ENCODE measurements at places on chromosomes 13 and 19.

- DNase-seq, result peak; percentile 85
These were observed 2.3 kb downstream of the PEG3 start for GRCh38 chr19:56838024-56838908.

DNA sequence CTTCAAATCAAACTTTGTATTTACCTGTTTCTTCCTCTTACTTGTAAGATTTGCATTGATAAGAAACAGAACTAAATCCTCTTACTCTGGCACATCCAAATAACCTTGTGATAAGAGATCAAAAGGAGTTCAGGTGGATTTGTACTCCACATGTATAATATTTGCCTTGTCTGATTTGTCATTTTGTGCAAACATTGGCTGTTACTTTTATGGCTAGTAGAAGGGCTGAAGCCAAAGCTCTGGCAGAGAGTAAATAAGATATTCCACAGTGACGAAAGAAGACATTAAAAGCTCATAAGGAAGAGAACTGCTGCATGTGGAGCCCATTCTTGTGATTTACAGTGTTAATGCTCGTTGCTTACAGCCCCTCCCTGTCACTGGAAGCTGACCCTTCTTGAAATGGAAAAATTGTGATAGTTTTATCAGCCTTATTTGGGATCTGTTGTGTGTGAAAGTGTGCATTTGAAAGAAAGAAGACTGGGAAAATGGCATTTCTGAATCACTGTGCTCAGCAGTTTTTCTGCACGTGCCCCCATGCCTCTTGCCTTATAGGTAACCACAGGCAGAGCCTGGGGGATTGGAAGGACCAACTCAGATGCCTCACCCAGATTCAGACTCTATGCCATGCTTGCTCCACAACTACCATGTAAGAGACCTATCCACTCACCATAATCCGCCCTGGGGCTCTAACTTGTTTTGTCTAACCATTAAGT is 68.2 kb downstream of the OXGR1 start:
- DNase-seq, result no peak

DNA sequence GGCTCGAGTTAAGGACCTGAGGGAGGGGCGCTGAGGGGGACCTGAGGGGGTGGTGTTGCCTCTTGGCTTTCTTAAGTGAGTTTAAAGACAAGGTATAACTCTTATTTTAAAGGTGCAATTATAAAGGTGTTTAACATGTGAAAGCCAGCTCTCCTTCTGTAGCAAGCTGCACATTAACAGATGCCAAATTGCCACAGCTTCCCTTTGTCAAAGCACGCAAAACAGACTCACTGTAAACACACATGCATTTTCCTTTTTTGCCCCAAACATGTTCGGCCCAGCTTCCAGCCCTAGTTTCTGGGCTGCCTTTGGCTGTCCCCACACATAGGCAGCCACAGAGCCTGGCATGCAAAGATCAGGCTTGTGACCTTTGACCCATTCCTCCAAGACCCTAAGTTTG is 111.9 kb downstream of the SLC7A1 start:
- no peak for DNase-seq

- DNase-seq, result peak; percentile 68
These were observed 3.0 kb upstream of the AKAP8L start for GRCh38 chr19:15421721-15422260.

DNA sequence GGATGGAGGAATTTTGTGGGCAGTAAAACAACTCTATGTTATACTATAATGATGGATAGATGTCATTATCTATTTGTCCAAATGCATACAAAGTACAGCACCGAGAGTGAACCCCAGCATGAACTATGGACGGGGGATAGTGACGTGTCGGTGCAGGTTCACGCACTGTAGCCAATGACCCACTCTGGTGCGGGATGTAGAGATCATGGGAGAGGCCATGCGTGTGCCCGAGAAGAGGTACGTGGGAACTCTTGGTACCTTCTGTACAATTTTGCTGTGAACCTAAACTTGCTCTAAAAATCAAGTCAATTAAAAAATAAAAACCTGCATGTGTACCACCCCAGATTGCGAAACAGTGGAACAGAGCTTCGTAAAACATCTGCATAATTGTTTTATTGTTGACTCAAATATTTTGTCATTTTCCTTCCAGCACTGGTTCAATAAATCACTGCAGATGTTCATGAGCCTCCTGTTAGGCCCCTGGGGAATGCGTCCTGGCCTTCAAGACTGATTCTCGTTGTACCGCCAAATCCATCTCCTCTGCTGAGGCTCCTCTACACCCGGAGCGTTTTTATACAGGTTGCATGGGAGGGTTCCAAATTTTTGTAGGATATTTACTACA is 30.9 kb downstream of the COL4A1 start:
- DNase-seq, result no peak

GRCh38 chr13:79646880-79647279 is 165.9 kb downstream of the NDFIP2 start:
- DNase-seq, result no peak

- DNase-seq, result no peak
These were observed 17.4 kb upstream of the POU2F2 start for GRCh38 chr19:42149447-42150202.

GRCh38 chr19:50190439-50190891 is 13.0 kb upstream of the MYH14 start:
- no peak for DNase-seq

DNA sequence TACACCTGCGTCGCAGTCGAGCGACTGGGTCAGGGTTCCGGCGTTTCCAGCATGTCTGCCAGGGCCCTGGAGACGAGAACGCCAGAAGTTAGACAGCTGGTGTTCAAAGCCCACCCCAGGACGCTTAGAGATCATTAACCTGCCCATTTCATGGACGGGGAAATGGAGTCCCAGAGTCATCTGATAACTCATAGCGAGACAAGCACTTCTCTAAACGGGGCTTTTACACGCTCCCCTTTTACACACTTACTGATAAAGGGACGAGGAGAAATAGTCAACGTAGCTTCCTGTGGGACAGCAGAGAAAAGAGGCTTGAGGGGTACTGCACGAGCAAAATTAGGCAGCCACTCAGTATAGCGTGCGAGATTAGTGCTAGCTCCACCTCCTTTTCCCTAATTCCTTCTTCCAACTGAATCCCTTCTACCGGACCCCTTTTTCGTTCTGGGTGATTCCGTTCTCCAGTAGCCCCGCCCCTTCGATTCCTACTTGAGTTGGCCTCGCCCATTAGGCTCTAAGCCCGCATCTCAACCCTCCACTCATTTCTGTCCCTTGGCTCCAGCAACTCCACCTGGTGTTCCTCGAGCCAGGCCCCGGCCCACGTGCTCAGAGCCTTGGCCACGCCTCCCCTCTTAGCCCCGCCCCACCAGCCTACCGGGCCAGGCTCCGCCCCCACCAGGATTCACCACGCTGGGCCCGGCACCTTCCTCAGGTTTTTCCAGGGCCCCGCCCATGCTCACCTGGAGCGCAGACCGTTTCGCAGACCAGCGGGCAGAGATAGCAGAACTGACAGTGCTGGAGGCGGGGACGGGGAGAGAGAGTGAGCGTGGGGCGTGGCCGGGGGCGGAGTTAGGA is 3.7 kb downstream of the HRC start:
- no peak for DNase-seq

GRCh38 chr19:46484656-46485055 is 11.0 kb downstream of the PNMA8B start:
- DNase-seq, result no peak
